Midbrain (tissue), 1 donor: ENCODE measurements at places on chromosomes 16 and 17.

GRCh38 chr16:58118801-58119508, 10.2 kb downstream of the CFAP20 start:
- DNase-seq, result no peak

DNA sequence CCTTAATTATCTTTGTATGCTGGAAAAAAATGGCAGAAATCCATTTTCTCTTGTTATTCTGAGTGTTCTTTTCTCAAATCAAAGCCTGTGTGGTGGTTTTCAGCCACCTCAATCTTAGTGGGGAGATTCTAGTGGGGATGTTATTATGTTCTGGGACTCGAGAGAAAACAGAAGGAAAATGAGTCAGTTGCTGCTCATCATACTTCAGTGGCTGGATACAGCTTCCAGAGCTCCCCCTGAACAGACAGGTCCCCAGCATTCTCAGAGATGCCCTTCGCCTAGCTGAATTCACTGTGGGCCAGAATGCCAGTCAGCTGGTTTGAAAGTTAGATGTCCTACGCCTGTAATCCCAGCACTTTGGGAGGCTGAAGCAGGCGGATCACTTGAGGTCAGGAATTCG, 8.5 kb downstream of the ST6GALNAC1 start:
- DNase-seq, result no peak

DNA sequence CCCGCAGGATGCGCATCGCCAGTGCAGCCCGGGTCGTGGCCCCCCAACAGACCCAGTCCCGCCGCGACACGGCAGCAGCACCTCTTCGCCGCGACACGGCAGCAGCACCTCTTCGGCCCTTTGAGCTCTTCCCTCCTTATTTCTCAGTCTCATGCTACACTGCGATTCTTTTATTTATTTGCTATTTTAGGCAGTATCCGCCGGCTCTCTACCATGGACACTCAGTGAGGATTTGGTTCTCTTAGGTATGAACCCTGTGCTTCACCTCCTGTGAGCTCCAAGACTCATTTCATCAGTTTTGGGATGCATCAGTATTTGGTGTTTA, 8.3 kb upstream of the MAP2K3 start:
- no peak for DNase-seq

GRCh38 chr17:64385187-64386083, 5.2 kb downstream of the PECAM1 start:
- no peak for DNase-seq

- no peak for DNase-seq
Measured at GRCh38 chr17:80296221-80296620, 35.6 kb downstream of the RNF213 start.

GRCh38 chr16:1771864-1772361, 570 bp upstream of the NME3 start:
- no peak for DNase-seq

- no peak for DNase-seq
Measured at GRCh38 chr16:57190136-57190535, 4.0 kb downstream of the RSPRY1 start.

DNA sequence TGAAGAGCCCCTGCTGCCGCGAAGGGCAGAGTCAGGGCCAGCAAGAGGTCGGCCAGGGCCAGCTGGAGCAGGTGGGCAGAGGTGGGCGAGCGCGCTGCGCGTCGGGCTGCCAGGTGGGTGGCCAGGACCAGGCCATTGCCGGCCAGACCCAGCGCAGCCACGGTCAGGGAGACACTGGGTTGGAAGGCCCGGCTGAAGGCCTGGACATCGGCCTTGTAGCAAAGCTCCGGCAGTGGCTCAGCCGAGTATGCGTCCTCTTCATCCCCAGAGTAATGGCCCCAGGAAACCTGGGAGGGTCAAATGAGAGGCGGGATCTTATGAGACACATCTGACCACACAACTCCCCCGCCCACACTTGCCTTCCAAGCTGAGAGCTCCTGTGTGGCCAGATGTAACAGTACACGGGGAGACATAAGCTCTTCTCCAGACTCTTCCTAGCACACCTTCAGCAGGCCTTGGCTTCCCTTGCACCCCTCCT, 1.3 kb downstream of the CCR10 start:
- no peak for DNase-seq

DNA sequence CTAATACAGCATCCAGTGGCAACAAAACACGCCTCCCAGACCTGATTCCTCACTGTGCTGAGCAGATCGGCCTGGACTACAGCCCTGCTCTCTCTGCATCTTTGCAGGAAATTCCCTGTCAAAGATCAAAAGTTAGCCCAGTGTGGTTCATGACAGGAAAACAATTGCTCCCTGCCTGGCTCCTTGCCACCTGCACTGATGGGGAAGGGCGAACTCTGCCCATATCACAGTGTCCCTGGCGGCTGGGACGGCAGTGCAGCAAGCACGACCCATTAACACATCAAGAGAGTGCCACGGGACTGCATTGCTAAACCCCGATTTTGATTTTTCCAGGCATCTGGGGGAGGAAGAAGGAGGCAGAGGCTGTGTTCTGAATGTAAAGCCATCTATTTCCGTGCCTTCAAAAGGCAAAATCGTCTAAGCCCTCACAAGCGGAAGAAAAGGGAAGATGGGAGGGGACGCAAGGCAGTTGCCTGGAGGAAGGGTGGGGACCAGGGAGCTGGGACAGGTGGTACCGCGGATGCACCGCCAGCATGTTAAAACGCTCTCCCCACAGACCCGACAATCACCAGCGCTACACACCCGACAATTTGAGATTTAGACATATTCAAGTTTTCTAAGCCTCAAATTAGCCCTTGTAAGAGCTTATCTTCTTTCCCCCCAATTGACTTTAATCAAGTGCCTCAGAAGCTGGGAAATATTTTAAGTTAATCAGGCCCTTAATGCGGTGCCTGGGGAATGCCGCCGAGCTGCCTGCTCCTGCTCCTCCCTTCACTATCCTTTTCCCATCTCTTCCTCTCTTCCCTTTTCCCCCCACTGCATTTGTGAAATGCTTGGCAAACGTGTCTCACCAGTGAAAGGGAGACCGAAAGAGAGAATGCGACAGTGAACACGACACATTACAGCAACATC, 238.8 kb upstream of the CDH5 start:
- DNase-seq, result no peak

GRCh38 chr17:41836550-41837196, 641 bp upstream of the NT5C3B start:
- DNase-seq, result no peak

- no peak for DNase-seq
Measured at GRCh38 chr17:76120658-76121008, 17.0 kb upstream of the EXOC7 start.

DNA sequence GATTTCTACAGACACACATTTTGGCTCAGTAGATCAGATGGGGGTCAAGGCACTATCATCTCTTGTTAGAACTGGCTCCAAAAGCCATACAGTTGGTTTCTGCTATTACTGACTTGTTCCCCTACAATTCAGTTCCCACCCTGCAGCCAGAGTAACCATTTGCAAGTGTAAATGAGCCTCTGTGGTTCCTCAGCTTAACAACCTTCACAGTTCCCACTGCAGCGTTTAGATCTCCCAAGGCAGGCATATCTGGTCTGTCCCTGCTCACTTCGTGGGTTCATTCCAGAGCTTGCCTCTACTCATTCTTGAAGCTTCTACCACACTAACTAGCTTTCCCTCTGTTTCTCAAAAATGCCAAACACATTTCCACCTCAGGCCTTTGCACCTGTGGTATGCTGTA, 186.1 kb downstream of the CBLN1 start:
- no peak for DNase-seq

DNA sequence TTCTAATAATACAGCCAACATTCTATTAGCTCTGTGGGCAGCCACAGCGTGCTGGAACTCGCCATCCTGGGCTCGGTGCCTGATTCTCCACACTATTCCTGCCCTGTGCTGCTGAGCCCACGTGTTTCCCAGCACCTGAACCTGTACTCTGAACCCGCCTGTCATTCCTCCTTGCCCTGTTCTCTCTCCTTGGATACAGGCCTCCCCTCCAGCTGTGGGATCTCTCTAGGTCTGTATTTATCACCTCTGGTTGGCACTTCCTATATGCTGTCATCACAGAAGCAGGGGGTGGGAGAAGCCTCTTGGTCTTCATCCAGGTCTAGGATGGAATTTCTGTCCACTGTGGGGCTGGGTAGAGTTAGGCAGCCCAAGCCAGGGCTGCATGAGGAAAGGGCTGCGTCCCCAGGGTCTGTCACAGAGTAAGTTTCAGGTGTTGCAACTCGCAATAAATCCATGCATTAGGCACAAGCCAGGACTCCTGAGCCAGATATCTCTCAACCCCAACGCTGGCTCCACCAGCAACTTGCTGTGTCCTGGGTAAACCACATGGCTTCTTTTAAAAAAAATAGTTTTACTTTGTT, 56.0 kb downstream of the ABAT start:
- peak; percentile 9 for DNase-seq

DNA sequence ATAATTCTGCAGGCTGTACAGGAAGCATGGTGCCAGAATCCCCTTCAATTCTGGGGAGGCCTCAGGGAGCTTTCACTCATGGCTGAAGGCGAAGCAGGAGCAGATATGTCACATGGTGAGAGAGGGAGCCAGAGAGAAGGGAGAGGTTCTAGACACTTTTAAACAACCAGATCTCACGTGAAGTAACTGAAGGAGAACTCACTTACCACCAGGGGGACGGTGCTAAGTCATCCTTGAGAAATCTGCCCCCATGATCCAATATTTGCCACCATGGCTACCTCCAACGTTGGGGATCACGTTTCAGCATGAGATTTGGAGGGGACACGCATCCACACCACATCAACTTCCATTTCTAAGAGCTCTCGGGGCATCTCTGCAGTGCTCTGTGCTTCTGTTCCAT, 37.4 kb upstream of the GNA13 start:
- no peak for DNase-seq

DNA sequence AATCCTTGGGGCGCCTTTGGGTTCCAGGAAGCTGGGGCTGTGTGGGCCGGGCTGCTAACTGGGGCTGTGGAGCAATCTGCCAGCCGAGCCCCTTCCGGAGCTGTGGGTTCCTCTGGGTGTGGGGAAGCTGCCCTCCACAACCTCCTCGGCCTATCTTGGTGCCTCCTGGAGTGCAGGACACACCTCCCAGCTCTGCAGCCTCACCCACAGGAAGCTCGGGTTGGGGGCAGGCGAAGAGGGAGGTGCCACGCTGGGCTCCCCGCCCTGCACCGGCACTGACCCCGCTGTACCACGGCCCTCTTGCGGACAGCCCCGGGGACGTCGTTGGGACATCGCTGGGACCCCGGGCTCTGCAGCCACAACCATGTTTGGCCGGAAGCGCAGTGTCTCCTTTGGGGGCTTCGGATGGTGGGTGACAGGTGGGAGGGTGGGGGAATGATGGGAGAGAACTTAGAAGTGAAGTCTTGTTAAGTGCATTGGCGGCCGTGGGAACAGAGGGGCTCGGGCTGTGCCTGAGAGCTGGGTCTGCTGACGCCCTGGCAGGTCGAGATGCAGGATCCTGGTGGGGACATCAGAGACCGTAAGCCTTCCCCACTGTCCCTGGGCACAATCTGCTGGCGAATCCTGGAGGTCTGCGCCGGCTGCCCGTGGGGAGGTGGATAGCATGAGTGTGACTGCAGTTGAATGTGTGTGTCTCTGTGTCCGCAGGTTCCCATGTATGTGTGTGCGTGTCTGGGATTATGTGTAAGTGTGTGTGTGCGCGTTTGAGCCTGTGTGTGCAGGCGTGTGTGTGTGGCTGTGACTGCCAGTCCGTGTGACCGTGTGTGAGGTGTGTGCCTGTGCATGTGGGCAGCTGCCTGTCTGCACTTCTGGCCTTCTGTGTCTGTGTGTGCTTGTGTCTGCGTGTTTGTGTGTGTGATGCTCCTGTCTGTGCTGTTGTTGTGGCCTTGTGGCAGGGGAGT, at the start of gene RAP1GAP2:
RAP1GAP2 (plus strand) TSS at position 275 of the 962 bp plus-strand sequence; CDS start at position 365, 90 bp downstream.
- DNase-seq, result peak; percentile 19

GRCh38 chr17:77666881-77667395, 291.6 kb upstream of the TNRC6C start:
- no peak for DNase-seq

DNA sequence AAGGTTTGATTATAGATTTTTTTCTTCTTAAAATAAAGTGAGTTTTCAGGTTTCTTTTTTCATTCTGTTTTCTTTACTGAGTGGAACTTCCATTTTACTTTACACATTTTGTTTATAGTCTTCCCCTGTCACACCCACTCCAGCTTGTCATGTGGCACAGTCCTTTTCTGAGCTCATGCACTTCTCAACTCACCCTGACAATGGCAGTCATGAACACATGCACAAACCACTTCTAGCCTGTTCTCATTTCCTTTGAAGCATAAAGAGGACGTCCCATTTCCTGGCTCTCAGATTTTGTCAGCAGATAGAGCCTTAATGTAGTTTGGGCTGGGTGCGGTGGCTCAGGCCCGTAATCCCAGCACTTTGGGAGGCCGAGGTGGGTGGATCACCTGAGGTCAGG, 168.0 kb downstream of the AHSP start:
- no peak for DNase-seq

DNA sequence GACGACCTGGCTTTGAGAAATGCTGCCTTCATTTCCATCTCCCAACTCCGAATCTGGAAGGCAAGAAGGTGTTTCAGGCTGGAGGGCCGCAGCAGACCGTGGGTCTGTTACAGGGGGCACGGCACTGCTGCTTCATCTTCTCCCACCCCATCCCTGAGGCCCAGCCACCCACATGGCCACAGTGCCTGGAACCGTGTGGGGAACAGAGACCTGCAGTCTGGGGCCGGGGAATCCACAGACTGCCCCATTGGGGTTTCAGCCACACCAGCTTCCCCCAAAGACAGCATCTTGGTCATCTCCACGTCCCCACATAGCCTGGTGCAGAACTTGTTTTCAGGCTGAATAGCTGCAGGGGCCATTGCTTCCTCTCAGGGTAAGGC, 74.2 kb downstream of the MRC2 start:
- no peak for DNase-seq

GRCh38 chr17:59266745-59267144, 46.4 kb downstream of the GDPD1 start:
- no peak for DNase-seq

DNA sequence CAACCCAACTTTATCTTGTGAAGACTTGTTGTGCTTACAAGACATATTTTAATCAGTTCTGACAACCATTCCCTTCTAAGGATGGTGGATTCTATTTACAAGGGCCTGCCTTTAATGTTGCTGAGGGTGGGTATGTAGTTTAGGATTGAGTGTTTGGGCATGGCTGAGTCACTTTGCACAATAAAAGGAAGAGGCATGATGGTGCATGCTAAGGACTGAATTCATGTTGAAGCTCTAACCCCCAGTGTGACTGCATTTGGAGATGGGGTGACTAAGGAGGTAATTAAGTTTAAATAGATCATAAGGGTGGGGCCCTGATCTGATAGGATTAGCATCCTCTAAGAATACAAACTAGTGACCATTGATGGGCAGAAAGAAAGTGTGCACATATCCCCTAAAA, 196.1 kb upstream of the HS3ST3A1 start:
- DNase-seq, result no peak

- DNase-seq, result peak; percentile 79
Measured at GRCh38 chr17:18033442-18034099, 5.4 kb downstream of the ATPAF2 start.

- no peak for DNase-seq
Measured at GRCh38 chr17:6239241-6239798, 169.1 kb downstream of the WSCD1 start.
